Keratinocyte (primary cell): ENCODE measurements at places on chromosomes 11 and 22. TPM values are rescaled to one million over a fixed set of nuclear protein-coding genes. Genes with fewer than 3 reads are reported as not detected.

DNA sequence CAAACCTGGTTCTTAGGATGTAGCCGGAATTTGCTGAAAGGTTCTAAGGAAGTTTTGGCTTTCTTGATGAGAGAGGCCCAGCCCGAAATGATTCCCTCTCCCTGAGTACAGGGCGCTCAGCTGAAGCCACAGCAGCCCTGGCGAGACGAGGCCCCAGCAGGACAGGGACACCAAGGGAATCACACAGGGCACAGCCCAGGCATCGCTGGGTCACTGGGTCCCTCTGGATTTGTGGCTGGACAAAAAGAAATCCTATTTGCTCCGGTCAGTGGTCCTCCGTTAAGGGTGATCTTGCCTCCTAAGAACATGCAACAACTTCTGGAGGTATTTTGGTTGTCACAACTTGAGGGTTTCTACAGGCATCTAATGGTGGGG, 6.4 kb downstream of the FGF19 start:
- H3K27me3 ChIP-seq = peaks cover 34% of the 10 kb centered on the region
- no peaks in the 10 kb centered on the region for H3K36me3 ChIP-seq
- no peaks in the 10 kb centered on the region for H3K4me1 ChIP-seq
- no peak overlapping the region for H3K27ac ChIP-seq

- H3K36me3 ChIP-seq = no peaks in the 10 kb centered on the region
- no peaks in the 10 kb centered on the region for H3K4me1 ChIP-seq
- H3K4me3 ChIP-seq = no peak overlapping the region
Observed at GRCh38 chr22:48302657-48303368, 1524.9 kb downstream of the BRD1 start.

DNA sequence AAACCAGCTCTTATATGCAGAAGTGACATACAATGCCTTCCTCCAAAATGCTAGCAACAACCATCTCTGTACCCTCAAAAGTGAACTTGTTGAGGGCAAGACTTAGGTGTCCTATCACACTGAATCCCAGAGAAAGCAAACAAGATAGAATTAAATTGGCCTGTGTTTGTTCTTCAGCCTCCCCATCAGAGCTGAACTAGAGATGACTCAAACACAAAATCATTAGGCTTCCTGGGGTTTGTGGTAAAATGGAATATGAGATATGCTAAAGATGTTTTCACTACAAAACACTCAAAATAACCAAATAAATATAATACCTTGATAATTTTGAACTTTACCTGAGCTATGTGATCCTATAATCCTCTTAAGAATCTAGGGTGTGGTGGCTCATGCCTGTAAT, 31.6 kb downstream of the ZNF214 start:
- no peak for DNase-seq
- no peak overlapping the region for H3K4me3 ChIP-seq
- H3K27ac ChIP-seq = no peak overlapping the region
- no peaks in the 10 kb centered on the region for H3K36me3 ChIP-seq
- H3K4me1 ChIP-seq = no peaks in the 10 kb centered on the region

DNA sequence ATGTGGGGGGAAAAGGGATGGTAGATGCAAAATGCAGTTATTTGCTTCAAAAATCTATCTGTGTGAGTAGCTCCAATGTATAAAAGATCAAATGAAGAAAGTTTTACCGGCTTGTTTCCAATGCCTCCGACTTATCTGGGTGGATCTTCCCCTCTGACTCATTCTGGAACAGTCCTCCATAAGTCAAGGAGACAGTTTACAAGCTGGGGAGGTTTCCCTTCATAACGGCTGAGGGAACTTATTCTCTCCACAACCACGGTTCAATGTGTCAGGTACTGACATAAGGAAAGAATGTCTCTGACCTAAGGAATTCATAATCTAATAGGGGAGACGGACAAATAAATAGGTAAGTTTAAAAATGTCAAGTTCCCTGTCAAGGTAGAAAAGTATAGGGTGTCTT, 49.7 kb upstream of the BIRC3 start:
- H3K27me3 ChIP-seq = no peaks in the 10 kb centered on the region
- peak overlapping the region; percentile 88 for H3K27ac ChIP-seq
- DNase-seq = no peak
- H3K36me3 ChIP-seq = no peaks in the 10 kb centered on the region
- peak overlapping the region; percentile 57 for H3K4me3 ChIP-seq

- H3K27me3 ChIP-seq = no peaks in the 10 kb centered on the region
- H3K4me3 ChIP-seq = no peak overlapping the region
- no peak overlapping the region for H3K27ac ChIP-seq
- H3K4me1 ChIP-seq = no peaks in the 10 kb centered on the region
- no peaks in the 10 kb centered on the region for H3K36me3 ChIP-seq
Observed at GRCh38 chr11:91981995-91982394, 242.6 kb upstream of the FAT3 start.

DNA sequence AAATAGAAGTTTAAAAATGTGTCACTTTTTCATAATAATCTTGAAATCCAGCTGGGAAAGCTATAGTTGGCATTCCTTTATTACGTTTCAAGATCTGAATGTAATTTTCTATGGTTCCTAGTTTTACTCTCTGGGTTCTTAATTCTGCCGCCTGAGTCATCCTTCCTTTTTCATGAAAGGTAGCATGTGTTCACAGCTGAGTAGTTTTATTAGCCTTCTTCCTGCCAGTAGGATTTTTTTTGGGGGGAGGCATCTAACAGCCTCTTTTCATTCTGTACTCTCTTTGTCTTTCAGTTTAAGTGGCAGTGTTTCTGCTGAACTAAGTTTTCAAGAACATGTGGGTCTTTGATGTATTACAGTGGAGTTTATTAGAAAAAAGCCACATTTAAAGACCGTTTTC, 36.5 kb downstream of the OR2AG2 start:
- no peak for DNase-seq
- no peak overlapping the region for H3K27ac ChIP-seq
- H3K36me3 ChIP-seq = no peaks in the 10 kb centered on the region

- H3K36me3 ChIP-seq = no peaks in the 10 kb centered on the region
- H3K4me3 ChIP-seq = no peak overlapping the region
- H3K27me3 ChIP-seq = no peaks in the 10 kb centered on the region
- H3K4me1 ChIP-seq = no peaks in the 10 kb centered on the region
- DNase-seq = no peak
Observed at GRCh38 chr11:132886335-132886734, 646.0 kb downstream of the OPCML start.

DNA sequence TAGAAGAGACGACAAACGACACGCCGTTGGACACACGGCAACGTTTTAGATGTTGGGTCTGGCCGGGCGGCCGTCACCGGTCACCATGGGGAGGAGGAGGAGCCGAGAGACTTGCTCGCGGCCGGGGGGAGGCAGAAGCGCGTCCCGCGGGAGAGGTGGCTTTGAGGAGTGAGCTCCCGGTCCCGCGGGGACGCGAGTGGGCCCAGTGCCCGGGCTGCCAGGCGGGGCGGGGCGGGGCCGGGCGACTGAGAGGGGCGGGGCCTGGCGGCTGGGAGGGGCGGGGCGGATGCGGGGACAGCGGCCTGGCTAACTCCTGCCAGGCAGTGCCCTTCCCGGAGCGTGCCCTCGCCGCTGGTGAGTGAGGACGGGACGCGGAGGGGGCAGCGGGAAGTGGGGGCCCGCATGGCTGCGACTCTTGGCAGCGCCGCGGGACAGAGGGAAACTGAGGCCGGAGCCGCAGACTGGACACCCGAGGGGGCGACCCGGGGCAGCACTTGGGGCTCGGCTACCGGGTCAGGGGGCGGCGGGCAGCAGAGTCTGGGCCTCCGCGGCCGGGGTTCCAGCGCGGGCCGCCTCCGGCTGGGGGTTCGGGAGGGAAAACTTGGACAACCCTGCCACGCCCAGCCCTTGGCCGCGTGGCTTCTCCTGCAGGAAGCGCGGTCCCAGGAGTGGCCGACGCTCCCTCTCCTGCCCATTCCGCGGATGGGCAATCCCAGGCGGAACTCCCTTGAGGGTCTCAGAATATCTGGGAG, at the start of gene TSPO:
TSPO (plus strand) TSS at position 309 of the 752 bp plus-strand sequence. CDS start 7,680 bp downstream, outside the sequence.
- no peak for DNase-seq
- H3K36me3 ChIP-seq = peaks cover 12% of the 10 kb centered on the region

- peaks cover 11% of the 10 kb centered on the region for H3K4me1 ChIP-seq
- peak; percentile 9 for DNase-seq
Observed at GRCh38 chr11:100515087-100515486, 172.0 kb upstream of the ARHGAP42 start.

GRCh38 chr11:33724644-33725035, 11.6 kb downstream of the CD59 start:
- H3K36me3 ChIP-seq = peaks cover 12% of the 10 kb centered on the region
- no peaks in the 10 kb centered on the region for H3K27me3 ChIP-seq
- H3K27ac ChIP-seq = peak overlapping the region; percentile 79

GRCh38 chr22:48821727-48822126, 1005.9 kb downstream of the BRD1 start:
- H3K27ac ChIP-seq = no peak overlapping the region
- no peaks in the 10 kb centered on the region for H3K36me3 ChIP-seq
- DNase-seq = no peak
- no peaks in the 10 kb centered on the region for H3K27me3 ChIP-seq
- H3K4me3 ChIP-seq = no peak overlapping the region
- H3K4me1 ChIP-seq = no peaks in the 10 kb centered on the region

GRCh38 chr22:26684168-26684567, 26.8 kb downstream of the MIAT start:
- no peaks in the 10 kb centered on the region for H3K4me1 ChIP-seq
- no peaks in the 10 kb centered on the region for H3K27me3 ChIP-seq
- no peak overlapping the region for H3K4me3 ChIP-seq
- peaks cover 13% of the 10 kb centered on the region for H3K36me3 ChIP-seq

DNA sequence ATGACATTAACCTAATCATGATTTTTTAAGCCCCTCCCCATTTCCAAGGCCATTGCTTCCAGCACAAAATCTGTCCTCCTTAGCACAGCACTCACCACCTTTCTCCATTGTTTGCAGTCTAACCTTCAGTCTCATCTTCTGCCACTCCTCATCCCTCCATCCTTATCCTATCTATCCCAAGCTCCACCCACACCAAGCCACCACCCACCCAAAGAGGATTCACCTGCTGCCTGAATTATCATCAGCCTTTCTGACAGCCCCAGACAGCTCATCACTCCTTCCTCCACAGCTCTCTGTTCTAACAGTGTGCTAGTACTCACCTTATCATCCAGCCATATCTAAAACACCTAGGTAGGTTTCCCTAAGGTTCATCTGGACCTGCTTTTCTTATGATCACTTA, 20.7 kb upstream of the SMCO4 start:
- no peak overlapping the region for H3K4me3 ChIP-seq
- H3K27me3 ChIP-seq = no peaks in the 10 kb centered on the region
- no peaks in the 10 kb centered on the region for H3K36me3 ChIP-seq
- DNase-seq = no peak
- H3K27ac ChIP-seq = no peak overlapping the region

DNA sequence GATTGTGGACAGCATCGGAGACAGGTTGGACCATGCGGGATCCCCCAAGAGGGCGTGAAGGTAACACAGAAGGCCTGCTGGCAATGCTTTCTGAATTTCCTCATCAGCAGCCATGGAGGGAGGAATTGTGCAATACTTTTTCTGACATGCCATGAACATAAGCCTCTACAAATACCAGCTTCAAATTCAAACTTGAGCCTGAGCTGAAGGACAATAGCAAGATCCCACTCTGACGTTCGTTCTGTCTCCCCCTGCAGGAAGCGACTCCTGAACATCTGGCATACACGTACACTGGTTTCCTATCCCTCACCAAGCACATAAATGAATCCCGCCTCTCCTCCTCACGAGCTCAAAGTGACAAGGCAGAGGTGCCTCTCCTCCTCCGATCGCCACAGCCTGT, 312.2 kb downstream of the BRD1 start:
- H3K4me1 ChIP-seq = no peaks in the 10 kb centered on the region
- no peaks in the 10 kb centered on the region for H3K27me3 ChIP-seq
- no peak overlapping the region for H3K4me3 ChIP-seq
- no peak overlapping the region for H3K27ac ChIP-seq
- H3K36me3 ChIP-seq = no peaks in the 10 kb centered on the region

DNA sequence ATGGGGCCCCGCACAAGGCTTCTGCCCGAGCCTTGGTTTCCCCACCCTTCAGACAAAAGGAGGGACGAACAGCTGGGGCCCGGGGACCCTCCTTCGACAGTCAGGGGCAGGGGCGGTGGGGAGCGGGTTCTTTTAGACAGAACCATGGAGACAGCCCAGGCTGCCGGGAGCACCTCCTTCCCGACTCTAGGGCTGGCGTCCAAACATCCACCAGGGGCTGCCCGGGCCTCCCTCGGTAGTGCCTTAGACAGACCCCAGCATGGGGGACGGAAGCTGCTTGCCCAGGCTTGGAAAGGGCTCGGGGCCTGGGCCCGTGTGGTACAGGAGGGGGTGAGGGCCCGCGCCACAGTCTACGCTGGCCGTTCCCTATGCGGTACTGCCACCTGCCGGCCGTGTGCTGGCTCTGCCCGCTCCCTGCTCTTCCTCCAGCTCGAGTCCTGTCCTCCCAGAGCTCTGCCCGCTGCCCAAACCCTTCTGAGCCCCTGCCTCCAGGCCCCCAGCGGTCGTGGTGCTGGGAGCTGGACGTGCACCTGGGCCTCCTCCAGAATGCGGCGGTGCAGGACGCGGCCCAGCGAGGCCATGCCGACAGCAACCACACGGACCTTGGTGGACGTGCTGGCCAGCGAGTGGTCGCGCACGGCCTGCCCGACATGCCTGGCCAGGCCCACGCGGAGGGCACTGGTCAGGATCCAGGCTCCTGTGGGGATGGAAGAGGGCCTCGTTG, 20.1 kb downstream of the TSSC4 start:
- no peak overlapping the region for H3K27ac ChIP-seq
- H3K36me3 ChIP-seq = no peaks in the 10 kb centered on the region
- H3K27me3 ChIP-seq = peaks cover 4% of the 10 kb centered on the region
- no peaks in the 10 kb centered on the region for H3K4me1 ChIP-seq

NOX4 gene
- polyA plus RNA-seq = 0.05 TPM in 1 of 3 replicates, not detected in the others

TXNRD2 gene
- 12.9 to 18.6 TPM (median 16.0 TPM) in 3 replicates for polyA plus RNA-seq

RFPL2 gene
- polyA plus RNA-seq = not detected in 3 replicates

TESMIN gene
- polyA plus RNA-seq = 2.4 to 4.9 TPM (median 4.0 TPM) in 3 replicates

CELF1 gene
- polyA plus RNA-seq = 90.9 to 110 TPM (median 100 TPM) in 3 replicates
